ENCODE measurements at places on chromosomes 11 and 22.

GRCh38 chr11:104705490-104706190, 192.6 kb downstream of the CASP12 start:
- no peak for DNase-seq

DNA sequence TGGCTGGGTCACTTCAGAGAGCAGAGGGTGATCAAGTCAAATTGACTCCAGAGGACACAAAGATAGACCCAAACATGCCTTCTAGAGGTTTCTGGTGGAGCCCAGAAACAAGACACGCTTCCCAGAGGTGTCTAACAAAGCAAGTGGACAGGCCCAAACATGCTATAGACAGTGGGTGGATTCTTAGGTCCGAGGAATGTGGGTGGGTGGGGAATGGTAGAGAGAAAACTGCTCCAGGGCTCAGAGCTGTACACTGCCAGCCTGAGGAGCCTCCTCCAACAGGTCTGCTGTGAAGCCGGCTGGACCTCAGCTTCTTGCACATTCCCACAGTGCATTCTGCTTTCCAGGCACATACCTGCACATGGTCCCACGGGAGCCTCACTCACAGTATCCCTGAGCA, 116.8 kb upstream of the NECTIN1 start:
- DNase-seq, result no peak

- no peak for DNase-seq
Observed at GRCh38 chr22:26822313-26822712, 164.9 kb downstream of the MIAT start.

DNA sequence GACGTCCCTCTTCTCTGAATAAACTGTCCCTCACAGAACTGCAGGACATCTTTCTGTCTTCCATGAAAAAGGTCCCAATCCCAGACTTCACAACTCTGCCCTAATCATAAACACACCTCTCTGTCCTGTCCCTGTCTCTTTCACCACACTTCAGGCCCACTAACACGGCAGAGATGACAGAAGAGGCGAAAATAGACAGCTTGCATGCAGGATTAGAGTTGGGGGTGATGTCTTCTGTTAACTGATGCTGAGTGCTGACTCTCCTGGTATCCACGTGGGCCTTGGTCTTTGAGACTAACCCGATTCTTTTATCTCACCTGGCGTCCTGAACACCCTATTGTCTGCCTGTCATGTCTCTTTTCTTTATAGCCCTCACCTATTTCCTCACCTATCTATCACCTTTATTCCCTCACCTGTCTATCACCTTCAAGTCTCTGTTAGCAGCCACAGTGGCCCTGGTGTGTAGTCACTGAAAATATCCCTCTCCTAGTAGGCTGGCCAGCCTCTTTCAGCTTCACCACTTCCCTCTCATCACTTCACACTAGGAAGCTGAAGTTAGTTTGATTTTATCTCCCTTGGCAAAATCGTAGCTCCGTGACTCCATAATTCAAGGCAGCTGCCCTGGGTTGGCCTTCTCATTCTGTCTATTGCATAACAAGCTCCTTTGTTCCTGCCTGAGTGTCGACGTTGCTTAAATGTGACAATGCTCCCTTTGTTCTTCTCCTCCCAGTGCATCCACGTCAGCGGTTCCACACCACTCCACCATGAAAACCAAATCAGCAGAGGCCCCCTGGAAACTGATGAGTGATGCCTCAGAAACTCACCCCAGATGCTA, 30.6 kb upstream of the DRD2 start:
- no peak for DNase-seq

DNA sequence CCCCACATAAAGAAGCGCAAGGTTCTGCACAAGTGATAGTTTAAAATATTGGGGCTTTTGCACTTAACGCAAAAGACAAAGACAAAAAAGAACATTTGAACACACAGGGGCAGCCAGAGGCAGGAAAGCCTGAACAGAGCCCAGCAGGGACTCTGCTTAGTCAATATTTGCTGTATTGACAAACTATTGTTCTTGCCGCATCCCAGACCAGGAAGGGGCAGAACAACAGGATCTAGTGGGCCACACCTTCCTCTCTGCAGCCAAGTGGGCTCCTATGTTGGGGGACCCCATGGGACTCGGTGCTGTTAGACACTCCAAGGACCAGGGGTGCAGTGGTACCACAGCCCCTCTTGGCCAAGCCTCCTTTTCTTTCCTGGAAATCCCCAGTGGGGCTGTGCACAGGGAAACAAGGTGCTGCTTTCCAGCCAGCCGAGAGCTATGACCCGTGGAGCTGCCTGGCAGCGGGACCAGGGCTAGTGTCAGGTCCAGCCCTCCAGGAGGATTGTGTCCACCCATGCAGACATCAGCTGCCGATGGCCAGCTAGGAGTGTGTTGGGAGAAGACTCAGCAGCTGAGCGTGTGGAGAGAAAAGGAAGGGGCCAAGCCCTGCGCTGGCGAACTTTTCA, 43.3 kb upstream of the ANO1 start:
- no peak for DNase-seq

GRCh38 chr11:132028380-132029240, 658.2 kb downstream of the NTM start:
- peak; percentile 77 for DNase-seq

GRCh38 chr11:75504501-75504900, 21.2 kb downstream of the GDPD5 start:
- DNase-seq, result no peak

DNA sequence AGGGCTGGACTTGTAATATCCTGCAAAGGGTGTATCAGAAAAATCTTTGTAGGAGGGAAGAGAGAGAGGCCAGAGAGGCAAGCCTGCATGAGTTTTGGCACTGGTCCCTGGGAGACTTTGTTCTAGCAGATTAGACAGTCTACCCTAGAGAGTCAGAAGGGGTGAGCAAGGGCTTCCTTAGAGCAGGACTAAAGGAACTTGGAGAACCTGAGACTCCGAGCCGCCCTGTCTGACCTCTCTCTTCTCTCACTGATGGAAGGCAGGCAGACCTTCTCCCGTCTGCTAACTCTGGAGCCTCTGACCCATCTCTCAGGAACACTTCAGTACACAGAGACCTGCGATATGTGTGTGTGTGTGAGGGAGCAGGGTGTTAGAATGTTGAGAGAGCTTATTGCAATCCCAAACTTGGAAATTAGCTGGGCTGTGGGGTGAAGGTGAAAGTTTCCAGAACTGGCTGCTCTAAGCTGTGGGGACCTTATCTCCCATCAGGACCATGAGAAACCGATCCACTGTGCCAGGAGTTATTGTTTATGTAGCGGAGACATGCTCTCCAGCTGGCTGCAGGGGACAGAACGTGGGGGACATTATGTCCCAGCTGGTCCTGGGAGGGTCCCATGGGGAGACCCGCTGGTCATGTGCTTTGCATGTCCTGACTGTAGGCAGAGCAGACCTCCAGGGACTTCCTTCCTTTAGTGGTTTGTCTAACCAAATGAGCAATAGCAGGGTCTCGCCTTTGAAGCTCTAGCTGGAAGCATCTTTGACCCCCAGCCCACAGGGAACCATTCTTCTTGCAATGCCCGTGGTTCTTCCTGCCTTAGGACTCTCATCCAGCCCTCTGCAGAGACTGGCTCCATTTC, 51.1 kb downstream of the TIMP3 start:
- peak; percentile 46 for DNase-seq

DNA sequence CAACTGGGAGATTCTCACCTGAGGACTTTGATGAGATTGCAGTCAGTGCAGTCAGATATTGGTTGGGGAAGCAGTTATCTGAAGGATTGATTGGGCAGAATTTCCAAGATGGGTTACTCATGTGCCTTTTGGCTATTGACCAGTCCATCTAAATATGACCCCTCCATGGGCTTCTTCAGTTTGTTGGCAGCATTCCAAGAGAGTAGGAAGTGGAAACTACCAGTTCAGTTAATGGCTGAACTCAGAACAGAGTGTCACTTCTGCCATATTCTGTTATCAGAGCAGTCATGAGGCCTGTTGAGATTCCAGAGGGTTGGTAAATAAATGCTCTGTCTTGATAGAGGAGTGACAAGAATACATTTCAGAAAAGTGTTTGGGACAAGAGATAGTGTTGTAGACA, 71.0 kb downstream of the CYP2R1 start:
- DNase-seq, result no peak

GRCh38 chr22:39128508-39128907, 24.0 kb downstream of the CBX7 start:
- no peak for DNase-seq

- peak; percentile 58 for DNase-seq
Observed at GRCh38 chr11:92707665-92708064, 261.8 kb upstream of the MTNR1B start.

- DNase-seq, result peak; percentile 43
Observed at GRCh38 chr11:46247659-46248058, 29.8 kb upstream of the CREB3L1 start.

DNA sequence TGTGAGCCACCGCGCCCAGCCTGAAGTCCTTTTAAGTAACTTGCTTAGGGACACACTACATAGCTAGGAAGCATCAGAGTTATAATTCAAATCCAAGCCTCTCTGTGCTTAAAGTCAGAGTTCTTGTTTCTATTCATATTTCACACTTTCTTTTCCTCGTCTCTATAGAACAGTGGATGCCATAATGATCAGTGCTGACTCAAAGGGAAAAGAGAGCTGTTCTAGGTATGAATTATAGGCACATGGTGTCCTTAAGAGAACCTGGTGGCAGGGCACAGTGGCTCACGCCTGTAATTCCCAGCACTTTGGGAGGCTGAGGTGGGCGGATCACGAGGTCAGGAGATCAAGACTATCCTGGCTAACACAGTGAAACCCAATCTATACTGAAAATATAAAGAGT, 400.2 kb upstream of the DDI1 start:
- no peak for DNase-seq

DNA sequence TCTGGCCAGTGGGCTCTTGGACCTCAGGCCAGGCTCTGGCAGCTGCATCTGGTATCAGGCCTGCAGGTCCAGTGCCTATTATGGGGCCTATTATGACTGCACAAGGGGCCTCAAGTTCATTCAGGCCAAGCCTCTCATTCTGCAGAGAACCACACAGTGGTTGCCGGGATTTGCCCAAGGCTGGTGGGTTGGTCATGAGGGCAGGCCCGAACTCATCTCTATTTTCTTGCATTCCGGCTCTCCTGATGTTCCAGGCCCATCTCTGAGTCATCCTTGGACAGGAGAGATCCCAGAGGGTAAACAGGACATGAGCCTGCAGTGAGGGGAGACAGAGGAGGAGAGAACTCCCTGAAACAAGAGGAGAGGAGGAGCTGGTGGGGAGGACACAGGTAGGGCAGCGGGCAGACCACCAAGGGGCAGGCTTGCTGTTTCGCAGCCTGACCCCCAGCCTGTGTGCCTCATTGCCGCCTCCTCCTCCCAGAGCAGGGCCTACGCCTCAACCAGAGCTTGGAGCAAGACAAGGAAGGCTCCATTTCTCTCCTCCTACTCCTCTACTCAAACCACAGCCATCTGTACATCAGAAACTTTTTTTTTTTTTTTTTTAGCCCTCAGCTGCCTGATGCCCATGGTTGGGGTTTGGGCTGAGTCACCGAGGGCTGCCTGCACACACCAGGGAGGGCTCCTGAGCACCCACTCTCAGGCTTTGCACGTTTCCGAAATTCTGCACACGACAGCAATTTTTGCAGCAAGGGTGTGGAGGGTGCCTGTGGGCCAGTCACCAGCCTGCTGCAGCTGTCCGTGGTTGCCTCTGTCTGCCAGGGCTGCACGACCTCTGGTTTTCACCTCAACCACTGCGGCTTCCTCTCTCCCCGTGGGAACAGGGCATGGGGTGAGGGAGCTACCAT, 12.7 kb upstream of the TREH start:
- DNase-seq, result peak; percentile 32

DNA sequence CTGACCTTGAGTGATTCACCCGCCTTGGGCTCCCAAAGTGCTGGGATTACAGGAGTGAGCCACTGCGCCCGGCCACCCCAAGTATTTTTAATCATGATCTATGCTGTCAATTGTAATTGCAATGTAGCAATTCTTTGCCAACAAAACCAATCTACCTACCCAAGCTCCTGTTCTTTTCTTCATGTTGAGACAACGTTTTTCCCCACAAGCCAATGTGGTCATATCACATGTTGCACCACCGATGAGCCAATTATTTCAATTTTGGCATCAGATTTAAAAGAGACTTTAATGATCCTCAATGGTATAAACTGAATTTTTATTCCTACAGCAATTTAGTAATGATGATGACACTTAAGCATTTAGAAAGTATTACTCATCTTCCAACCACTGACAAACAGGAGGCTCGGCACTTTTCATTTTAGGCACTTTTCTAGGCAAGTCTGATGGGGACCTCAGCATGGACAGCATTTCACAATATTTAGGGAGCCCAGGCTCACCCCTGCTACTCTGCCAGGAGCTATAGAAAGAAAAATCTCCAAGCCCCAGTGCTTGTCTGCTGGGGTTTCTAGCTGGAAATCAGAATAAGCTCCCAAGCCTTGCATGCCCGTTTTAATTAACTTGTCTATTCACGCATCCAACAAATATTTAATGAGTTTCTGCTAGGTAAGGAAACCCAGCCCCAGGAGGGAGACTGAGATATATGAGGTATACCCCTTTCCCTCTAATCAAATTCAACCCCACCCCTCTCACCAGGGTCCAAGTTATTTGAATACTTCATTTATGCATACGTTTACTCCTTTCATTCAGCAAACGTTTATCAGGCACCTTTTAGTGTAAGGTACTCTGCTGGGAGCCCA, 291.4 kb downstream of the ST3GAL4 start:
- peak; percentile 74 for DNase-seq

DNA sequence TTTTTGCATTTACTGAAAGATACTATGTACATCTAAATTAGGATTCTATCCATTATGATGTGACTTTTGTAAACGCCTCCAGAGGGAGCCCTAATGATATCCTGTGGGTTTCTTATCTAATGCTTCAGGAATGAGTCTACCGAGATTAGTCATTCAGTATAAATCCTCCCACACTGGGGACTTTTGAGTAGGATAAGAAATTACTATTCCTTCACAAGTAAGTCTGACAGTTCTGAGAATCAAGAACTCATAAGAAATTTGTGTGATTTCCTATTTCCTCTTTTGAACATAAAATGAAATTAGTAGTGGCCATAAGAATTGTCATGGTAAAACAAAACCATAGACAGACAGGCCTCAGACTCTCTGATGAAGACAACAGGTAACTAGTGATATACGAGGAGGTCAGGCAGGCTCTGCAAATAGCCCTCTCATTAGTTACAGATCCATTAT, 10.0 kb upstream of the OR5M1 start:
- peak; percentile 4 for DNase-seq

Measured in fibroblast of lung (primary cell).